ENCODE measurements at places on chromosomes 3 and 15.

GRCh38 chr3:65830948-65831732 is 207.6 kb downstream of the MAGI1 start:
- no peak for DNase-seq

- DNase-seq, result no peak
Measured at GRCh38 chr3:51386852-51387229, 1.8 kb downstream of the MANF start.

DNA sequence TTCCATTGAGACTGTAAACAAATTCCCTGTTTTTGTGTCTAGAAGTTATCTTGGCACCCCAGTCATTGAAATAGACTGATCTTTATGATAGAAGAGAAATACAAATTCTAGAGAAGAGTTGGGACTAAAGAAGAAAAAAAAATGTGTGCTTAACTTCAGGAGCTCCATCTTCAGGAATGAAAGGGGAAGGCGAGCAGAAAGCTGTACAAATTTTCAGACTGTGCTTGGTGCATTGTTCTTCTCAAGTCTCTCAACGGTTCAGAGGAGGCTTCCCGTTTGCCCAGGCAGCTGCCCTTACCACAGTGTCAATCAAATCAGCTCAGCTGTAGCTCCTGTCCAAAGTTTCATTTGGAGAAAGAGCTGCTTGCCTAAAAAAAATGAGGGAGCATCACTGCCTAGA is 41.7 kb downstream of the OXSM start:
- DNase-seq, result no peak

DNA sequence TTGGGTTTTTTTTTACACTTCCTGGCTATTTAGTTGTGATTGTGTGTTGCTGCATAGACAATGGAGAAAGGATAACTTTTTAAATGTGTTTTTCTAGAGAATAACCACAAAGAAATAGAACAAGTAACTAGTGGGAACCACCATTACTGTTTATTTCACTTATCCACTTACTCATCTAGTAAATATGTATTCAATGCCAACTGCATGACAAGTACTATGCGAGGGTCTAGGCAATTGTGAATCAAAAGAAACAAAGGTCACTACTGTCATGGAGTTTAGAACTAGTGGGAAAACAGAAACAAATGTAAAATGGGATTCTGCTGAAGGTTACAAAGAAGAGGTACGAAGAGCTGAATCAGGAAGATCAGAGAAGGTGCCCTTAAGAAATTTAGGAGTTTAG is 600.9 kb upstream of the ROBO2 start:
- no peak for DNase-seq

GRCh38 chr3:152405915-152406802 is 137.4 kb downstream of the MBNL1 start:
- DNase-seq, result peak; percentile 58

DNA sequence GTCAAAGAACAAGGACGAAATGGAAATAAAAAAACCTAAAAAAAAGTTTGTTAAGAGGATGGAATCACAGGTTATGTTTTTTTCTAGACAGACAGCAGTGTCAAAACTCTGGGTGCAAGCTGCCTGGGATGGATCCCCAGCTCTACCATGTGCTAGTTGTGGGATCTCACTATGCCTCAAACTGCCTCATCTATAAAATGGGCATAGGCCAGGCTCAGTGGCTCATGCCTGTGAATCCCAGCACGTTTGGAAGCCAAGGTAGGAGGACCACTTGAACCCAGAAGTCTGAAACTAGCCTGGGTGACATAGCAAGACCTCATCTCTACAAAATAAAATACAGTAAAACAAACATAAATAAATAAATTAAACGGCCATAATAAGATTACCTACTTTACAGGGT is 4.6 kb downstream of the PLD1 start:
- DNase-seq, result no peak

DNA sequence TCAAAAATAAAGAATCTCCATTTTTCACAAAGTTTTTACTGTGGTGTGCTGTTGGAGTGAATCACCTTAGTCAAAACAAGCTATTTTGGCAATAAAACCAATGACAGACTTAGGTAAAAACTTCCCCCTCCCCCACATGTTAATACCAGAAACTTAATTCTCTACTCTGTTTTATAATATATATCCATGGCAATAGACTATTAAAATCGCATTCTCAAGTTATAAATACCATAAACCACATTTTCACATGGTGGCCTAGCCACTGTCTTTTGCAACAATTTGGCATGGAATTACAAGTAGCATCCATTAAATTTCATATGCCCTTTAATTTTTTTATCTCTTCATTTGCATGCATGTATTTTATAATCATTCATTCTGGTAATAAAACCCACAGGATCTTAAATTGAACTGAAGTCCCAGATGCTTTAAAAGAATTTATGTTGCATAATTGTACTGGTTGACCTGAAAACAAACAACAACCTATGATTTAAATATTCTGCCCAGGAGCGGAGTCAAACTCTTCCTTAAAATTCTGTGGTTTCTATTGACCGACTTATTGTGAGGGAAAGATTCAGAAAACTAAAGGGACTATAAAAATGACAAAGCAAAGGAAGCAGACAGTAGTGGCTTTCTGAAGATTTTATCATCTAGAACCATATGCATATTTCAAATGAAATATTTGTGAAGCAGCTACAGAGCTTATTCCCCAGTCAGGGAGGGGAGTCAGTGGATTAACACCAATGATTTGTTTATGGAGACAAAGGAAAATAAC is 229.0 kb upstream of the TBL1XR1 start:
- DNase-seq, result no peak

GRCh38 chr15:92294759-92295158 is 98.9 kb upstream of the ST8SIA2 start:
- DNase-seq, result no peak

- no peak for DNase-seq
Measured at GRCh38 chr3:69554576-69554975, 168.7 kb upstream of the FRMD4B start.

Data from NCI-H187 (cell line).